Fibroblast of lung (primary cell): ENCODE measurements at places on chromosomes 11 and 22. TPM values are rescaled to one million over a fixed set of nuclear protein-coding genes. Genes with fewer than 3 reads are reported as not detected.

- H3K27me3 ChIP-seq, result peaks cover 2% of the 10 kb centered on the region
- H3K36me3 ChIP-seq, result no peaks in the 10 kb centered on the region
- DNase-seq, result no peak
- no peaks in the 10 kb centered on the region for H3K4me1 ChIP-seq
- no peak overlapping the region for H3K27ac ChIP-seq
Observed at GRCh38 chr11:59267196-59267595, 54.5 kb upstream of the MPEG1 start.

DNA sequence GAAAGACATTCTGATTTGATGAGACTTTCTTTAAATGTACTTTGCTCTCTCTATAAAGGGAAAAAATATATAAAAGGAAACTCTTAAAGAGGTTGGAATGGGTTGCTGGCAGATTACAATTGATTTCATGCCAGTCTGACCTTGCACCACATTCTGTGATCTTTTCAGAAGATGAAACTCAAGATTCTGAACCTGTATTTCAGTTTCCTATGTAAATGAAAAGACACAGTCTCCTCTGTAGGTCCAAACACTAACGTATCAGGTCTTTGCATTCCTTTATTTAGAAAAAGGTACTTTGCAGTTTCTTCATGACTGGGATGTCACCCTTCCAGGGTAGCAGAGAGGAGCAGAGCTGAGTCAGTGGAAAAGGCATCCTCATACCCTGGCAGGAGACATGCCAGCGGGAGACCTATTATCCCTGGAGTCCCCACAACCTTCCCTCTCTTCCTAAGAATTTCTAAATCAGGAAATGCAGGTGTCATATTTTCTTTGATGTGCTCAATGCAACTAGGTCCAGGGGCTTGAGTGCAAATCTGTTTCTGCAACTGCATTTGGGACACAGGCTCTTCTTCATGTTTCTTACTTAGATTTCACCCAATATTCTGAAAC lies 282.6 kb downstream of the CADM1 start:
- H3K27ac ChIP-seq, result no peak overlapping the region
- DNase-seq, result no peak
- no peaks in the 10 kb centered on the region for H3K4me1 ChIP-seq
- no peaks in the 10 kb centered on the region for H3K36me3 ChIP-seq
- no peaks in the 10 kb centered on the region for H3K27me3 ChIP-seq

DNA sequence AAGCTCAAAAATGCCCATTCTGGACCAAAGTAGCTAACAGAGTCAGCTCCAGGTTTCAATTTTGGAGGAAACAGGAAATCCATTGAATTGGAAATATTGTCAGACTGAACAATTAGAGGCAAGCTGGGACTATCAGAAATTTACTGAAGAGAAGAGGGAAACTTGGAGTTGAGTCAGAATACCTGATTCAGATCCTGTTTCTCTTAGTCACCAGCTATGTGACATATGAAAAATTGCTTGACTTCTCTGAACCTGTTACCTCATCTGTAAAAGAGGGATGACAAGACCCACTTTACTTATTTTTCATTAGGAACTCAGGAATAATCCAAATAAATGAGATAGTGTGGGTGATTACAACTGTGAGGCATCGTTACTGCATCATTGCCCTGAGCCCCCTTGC lies 148.9 kb upstream of the CADM1 start:
- DNase-seq, result no peak
- H3K4me3 ChIP-seq, result no peak overlapping the region
- H3K36me3 ChIP-seq, result no peaks in the 10 kb centered on the region
- H3K27ac ChIP-seq, result no peak overlapping the region
- no peaks in the 10 kb centered on the region for H3K27me3 ChIP-seq
- H3K4me1 ChIP-seq, result no peaks in the 10 kb centered on the region

- H3K27me3 ChIP-seq, result no peaks in the 10 kb centered on the region
- H3K27ac ChIP-seq, result peak overlapping the region; percentile 37
- H3K4me3 ChIP-seq, result peak overlapping the region; percentile 24
- H3K36me3 ChIP-seq, result peaks cover 27% of the 10 kb centered on the region
- H3K4me1 ChIP-seq, result peaks cover 22% of the 10 kb centered on the region
Observed at GRCh38 chr11:6607190-6607795, 3.7 kb downstream of the ILK start.

The GGT5 gene
- under 0.01 and 0.51 TPM in 2 replicates for total RNA-seq

- H3K27me3 ChIP-seq, result no peaks in the 10 kb centered on the region
- no peaks in the 10 kb centered on the region for H3K4me1 ChIP-seq
- no peak overlapping the region for H3K27ac ChIP-seq
Observed at GRCh38 chr11:103812680-103813079, 223.8 kb upstream of the DDI1 start.

The CNTF gene
- total RNA-seq, result 0.77 and 1.2 TPM in 2 replicates

DNA sequence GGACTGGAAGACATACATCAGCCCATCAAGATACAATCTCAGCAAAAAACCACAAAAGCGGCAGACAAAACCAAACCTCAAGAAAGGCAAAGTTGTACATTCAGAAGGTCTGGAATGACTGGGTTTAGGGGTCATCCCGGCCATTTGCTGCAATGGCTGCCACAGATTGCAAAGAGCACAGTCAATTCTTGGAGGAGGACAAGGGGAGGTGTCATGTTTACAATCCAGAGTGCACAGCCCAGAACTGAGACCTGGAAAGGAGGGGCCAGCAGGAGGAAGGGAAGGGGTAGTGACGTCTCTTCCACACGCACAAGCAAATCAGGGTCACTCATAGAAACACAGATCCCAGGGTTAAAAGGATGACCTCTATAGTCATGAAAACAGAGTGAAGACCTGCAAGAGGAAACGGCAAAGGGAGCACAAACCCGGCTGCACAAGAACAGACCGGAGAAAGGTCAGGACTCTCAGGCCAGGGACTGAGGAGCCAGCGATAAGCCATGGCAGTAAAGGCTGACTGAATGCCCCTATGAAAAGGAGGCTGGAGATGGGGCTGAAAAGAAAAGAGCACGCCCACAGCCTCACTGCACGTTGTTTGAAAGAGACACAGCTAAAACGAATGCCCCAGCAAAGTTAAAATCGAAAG lies 18.2 kb upstream of the MUC5AC start:
- H3K36me3 ChIP-seq, result no peaks in the 10 kb centered on the region
- no peak overlapping the region for H3K4me3 ChIP-seq
- H3K27me3 ChIP-seq, result no peaks in the 10 kb centered on the region

The RIMBP3C gene
- total RNA-seq, result under 0.01 and 0.50 TPM in 2 replicates

The SEPTIN3 gene
- total RNA-seq, result 0.26 and 0.33 TPM in 2 replicates

GRCh38 chr11:387193-387793 lies 6.7 kb upstream of the PKP3 start:
- no peak for DNase-seq
- H3K4me3 ChIP-seq, result no peak overlapping the region
- H3K4me1 ChIP-seq, result no peaks in the 10 kb centered on the region
- no peak overlapping the region for H3K27ac ChIP-seq

DNA sequence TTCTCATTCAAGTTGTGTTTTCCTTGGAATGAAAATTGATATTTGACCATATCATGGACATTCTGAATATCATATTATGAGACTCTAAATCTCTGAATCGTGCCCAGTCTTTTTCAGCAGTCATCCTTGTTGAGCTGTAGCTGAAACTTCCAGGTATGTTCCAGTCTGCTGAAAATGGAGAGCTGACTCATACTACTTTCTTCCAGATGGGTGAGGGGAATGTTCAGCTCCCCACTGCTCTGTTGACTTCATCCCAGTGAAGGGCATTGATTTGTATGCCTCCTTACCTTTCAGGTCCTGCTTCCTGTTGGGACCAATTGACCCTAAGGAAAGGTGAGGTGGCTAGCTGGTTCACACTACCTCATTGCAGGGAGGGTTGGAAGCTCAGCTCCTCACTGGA lies 3.5 kb downstream of the OR5P2 start:
- DNase-seq, result no peak
- no peak overlapping the region for H3K4me3 ChIP-seq
- H3K36me3 ChIP-seq, result no peaks in the 10 kb centered on the region
- H3K4me1 ChIP-seq, result no peaks in the 10 kb centered on the region
- H3K27me3 ChIP-seq, result no peaks in the 10 kb centered on the region

DNA sequence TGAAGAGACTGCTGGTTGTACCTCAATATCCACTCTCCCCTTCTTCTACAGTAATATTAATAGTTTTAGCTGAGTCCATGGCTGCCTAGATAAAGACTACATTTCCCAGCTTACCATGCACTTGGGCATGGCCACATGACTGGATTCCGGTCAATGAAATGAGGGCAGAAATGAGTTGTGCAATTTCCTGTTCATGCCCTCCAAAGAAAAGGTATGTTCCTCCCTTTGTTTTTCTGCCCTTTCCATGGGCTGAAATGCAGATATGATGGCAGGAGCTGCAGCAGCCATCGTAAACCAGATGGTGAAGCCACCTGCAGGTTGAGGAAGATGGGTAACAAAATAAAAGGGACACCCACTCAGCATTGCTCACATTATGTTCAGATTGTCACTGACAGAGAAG lies 15.3 kb upstream of the ELFN2 start:
- DNase-seq, result peak; percentile 67
- no peak overlapping the region for H3K27ac ChIP-seq
- peaks cover 16% of the 10 kb centered on the region for H3K27me3 ChIP-seq
- no peaks in the 10 kb centered on the region for H3K36me3 ChIP-seq

The SCO2 gene
- total RNA-seq, result 3.1 and 3.6 TPM in 2 replicates

DNA sequence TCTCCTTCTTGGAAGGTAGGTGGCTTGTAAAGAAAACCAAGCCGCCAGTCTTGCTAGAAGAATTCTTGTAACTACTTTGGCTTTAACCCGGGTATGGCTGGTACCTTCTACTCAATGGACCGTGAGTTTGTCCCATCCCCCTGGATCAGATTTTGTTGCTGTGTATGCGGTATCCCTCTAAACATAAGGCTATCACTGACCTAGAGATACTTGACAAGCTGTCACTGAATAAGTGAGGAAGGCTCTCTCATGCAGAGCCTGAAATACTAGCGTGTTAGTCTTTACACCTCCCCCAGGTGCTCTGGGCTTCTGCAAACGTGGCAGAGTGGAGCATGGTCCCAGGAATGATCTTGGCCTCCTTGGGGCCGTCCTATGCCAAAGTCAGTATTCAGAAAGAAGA lies 34.5 kb downstream of the GLB1L2 start:
- no peaks in the 10 kb centered on the region for H3K27me3 ChIP-seq
- H3K4me3 ChIP-seq, result no peak overlapping the region
- no peaks in the 10 kb centered on the region for H3K36me3 ChIP-seq
- H3K4me1 ChIP-seq, result no peaks in the 10 kb centered on the region
- H3K27ac ChIP-seq, result no peak overlapping the region

DNA sequence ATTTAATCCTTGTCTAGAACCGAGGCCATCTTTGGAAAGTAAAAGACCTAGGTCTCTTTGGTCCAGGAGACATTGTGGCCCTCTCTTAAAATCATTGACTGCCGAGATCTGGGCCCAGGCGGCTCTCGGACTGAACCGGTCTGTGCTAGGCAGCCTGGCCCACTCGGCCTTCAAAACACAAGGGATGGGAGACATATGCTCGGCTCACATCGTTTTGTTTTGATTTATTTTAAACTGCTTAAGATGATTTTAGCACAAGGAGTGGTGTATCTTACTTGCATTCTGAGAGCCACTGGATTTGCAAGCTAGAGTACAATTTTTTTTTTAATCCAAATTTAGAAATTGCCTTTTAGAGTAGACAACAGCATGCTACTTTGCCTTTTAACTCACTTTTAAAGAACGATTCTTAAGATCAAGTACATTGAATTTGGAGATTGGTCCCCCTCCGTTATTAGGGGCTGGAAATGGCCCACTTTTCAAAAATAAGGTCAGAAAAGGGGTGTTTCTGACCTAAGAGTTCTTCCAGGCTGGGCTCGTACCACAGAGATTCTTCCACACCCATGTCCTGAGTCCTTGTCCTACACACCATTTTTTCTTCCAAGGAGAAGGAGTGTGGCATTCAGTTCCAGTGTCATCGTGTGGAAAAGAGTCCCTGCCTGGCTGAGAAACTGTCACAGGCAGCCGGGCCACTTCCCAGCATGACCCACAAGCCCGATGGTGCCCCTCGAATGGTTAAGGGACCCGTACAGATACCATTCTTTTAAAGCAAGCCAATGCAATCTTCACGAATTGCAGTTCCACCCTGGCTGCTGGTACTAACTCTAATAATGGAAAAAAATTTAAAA lies 80.5 kb upstream of the WNT7B start:
- peaks cover 23% of the 10 kb centered on the region for H3K4me1 ChIP-seq
- DNase-seq, result peak; percentile 57
- H3K4me3 ChIP-seq, result peak overlapping the region; percentile 27
- H3K27ac ChIP-seq, result peak overlapping the region; percentile 95
- no peaks in the 10 kb centered on the region for H3K27me3 ChIP-seq

DNA sequence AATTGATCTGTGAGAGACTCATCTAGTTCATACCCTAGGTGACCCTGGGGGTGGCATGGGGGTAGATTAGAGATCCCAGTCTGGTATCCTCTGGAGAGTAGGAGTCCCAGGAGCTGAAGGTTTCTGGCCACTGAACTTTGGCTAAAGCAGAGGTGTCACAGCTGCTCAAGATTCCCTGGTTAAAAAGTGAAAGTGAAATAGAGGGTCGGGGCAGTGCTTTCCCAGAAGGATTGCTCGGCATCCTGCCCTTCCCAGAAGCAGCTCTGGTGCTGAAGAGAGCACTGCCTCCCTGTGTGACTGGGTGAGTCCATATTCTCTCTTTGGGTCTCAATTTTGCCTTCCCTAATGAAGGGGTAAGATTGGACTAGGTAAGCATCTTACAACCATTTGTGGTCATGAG lies 653 bp downstream of the IL18BP start:
- H3K27ac ChIP-seq, result peak overlapping the region; percentile 24
- DNase-seq, result peak; percentile 59
- peaks cover 3% of the 10 kb centered on the region for H3K4me1 ChIP-seq
- peaks cover 26% of the 10 kb centered on the region for H3K36me3 ChIP-seq
- H3K27me3 ChIP-seq, result no peaks in the 10 kb centered on the region

DNA sequence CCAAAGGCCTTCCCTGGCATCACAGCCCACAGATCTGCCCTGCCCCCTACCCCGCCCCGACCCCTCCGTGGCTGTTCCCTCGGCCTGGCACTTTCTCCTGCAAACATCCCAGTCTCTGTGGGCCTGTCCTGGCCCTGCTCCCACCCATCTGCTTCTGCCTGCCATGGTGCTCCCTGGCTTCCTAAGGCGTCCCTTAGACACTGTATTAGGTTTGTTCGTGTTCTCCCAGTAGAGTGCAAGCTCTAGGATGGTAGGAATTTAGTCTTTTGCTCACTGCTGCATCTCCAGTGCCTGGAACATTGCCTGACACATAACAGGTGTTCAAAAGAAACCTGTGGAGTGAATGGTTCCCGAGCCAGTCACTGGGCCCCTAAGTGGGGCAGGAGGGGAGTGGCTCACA lies 69.6 kb upstream of the PITPNB start:
- no peaks in the 10 kb centered on the region for H3K27me3 ChIP-seq
- no peak for DNase-seq
- H3K4me3 ChIP-seq, result no peak overlapping the region
- H3K27ac ChIP-seq, result no peak overlapping the region
- H3K4me1 ChIP-seq, result peaks cover 13% of the 10 kb centered on the region

- no peaks in the 10 kb centered on the region for H3K4me1 ChIP-seq
- no peak for DNase-seq
- H3K27me3 ChIP-seq, result no peaks in the 10 kb centered on the region
Observed at GRCh38 chr11:107272561-107272960, 185.1 kb downstream of the CWF19L2 start.

The LIF gene
- total RNA-seq, result 3.6 and 11.2 TPM in 2 replicates
